PC-3 (cell line): ENCODE measurements at places on chromosomes 4 and X. TPM values are rescaled to one million over a fixed set of nuclear protein-coding genes. Genes with fewer than 3 reads are reported as not detected.

DNA sequence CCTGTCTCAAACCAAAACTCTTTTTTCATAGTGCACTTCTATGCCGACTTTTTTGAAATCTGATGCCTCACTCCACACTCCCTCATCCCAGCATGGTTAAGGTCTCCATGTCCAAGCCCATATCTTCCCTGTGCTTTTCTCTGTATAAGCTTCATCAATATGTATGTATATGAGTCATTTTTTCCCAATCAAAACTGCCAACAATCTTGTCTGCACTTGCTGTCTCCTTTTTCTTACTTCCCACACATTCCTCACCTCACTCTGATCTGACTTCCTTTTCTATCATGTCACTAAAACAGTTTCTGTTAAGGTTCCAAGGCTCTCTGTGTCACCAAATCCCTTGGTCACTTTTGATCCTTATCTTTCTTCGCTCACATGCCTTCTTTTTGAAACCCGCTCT lies 88.2 kb upstream of the GPR50 start:
- DNase-seq = no peak

DNA sequence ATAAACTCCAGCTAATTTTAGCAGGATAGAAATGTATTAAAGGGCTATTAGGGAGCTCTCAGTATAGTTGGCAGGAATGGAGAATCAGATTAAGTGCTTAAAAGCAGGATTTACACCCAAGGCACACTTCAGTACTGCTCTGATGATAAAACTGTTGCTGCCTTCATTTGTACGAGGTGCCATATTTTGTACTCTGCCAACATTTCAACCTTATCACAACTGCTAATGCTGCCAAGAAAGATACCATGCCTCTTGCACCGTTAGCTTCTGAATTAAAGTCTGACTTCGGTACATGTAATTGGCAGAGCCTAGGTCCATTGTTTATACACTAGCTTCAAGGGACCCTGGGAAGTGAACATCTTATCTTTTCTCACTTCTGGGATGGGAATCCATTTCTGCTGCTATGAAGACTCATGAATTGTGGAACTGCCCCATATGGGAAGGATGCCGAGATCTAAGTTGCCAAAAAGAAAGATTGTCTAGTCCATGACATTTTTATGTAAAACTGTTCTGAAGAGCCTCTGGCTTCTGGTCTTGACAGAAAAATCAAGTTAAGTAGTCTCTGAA lies 624.0 kb upstream of the IGFBP7 start:
- DNase-seq = no peak

DNA sequence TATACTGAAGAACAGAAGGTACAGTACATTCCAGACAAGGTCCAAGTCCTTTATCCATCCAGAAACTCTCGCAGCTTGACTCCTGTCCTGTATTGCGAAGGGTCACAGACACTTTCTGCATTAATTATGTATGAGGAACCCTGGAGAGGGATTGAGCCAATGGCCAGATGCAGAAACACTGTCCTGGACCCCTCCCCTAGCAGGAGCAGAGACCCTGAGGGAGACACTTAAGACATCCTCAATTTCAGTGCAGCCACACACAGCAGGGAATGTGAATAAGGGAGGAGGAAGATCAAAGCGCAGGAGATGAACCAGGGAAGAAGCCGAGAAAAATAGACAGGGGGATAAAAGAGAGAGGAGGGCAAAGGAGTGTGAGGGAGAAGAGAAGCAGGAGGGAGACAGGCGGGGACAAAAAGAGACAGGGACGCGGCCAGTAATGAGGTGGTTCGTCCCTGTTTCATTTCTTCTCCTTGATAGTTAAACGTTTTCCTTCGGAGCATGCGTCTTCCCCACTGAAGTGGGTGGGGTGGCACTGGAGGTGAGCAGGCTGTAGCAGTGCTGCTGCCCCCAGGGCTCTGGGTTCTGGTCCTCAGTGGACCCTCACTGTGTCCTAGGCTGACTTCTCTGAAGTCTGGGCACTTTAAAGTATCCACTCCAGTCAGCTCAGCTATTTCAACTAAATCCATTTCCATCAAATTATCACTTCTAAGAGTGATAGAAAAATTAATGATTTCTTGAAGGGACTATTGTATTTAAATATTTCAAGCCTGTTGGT lies 356.4 kb upstream of the NOCT start:
- no peak for DNase-seq

GRCh38 chrX:154734061-154734781 lies 16.7 kb downstream of the GAB3 start:
- DNase-seq = peak; percentile 43

DNA sequence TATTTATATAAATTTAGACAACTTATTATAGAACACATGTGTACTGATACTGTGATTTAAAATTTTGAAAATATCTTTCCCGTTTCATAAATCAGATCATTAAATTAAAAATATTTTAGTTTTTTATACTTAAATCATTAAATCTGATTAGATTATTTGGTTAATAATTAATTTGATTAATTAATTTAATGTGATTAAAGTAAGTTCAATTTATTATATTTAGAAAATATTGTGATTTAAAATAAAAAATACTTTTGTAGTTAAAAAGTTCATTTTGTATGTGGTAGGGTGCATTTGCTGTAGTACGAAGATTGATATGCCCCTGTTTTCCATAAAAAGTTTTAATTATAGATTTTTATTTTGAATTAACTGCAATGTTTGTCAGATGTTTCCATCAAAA lies 1323.4 kb downstream of the RAPGEF2 start:
- DNase-seq = no peak

- DNase-seq = peak; percentile 26
These were observed 5.5 kb upstream of the NR3C2 start for GRCh38 chr4:148447681-148448080.

- no peak for DNase-seq
These were observed 174.0 kb upstream of the PRPS2 start for GRCh38 chrX:12617241-12617640.

GRCh38 chr4:26058537-26058936 lies 144.5 kb downstream of the SMIM20 start:
- DNase-seq = no peak

DNA sequence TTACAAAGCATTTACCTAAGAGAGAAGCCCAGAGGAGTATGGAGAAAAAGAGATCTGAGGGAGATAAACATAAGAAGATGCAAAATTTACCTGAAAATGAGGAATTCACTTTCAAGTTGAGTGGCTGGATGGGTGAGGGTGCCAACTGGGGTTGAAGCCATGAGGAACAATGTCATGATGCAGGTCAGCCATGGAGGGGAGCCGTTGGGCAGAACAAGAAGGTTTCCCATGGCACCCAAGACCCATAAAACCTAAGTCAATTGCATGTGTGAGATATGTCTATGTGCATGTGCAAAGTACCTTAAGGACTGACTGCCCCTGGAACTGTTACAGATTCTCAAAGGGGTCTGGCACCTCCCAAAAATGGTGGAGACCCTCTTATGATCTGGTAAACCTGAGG lies 46.6 kb upstream of the PRRG1 start:
- DNase-seq = peak; percentile 52

GRCh38 chr4:22670956-22671355 lies 21.8 kb upstream of the GBA3 start:
- no peak for DNase-seq

DNA sequence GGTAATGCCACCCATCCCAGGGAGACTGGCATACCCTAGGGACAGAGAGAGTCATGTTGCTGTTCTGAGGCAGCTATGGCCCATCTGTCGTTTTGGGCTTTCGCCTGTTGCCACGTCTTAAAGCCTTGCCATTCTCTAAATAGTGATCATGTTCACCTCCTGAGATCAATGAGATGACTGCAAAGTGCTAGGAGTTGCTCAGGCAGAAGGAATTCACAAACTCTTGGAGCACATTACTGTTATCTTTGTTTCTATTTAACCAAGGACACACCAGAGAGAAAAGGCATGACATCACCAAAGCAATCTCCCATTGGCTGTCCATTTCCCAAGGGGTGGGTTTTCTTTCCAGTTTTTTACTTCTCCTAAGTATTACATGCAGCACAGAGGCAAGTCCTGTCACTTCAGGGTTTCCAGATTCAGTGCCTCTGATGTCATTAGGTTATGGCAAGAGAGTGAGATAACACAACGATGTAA lies 37.1 kb upstream of the SETD7 start:
- no peak for DNase-seq

GRCh38 chr4:80446664-80447063 lies 111.1 kb downstream of the CFAP299 start:
- peak; percentile 84 for DNase-seq

DNA sequence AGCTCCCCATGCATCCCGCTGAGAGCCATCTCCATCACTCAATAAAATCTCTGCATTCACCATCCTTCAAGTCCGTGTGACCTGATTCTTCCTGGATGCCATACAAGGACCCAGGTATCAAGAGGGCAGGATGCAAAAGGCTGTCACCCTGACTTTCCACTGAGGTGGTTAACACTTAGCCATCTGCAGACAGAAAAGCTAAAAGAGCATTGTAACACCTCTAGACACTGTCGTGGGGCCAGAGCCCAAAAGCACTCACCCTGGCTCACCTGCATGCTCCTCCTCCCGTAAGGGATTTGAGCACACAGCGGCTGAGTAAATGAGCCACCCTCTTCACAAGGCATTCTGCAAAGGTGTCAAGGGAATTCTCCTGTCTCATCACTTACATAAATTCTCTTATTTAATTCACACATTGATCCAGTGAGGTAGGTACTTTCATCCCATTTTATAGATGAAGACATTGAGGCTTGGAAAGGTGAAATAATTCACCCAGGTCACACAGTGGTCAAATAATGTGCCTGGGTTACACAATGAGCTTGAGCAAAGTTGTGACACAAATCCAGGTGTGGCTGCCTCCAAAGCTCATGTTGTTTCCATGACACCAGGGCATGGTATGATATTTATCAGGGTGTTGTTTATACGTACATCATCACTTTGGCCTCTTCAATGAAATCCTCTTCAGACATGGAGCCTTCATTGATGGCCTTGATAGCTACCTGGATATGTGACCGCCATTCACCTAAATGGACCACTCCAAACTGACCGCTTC lies 48.0 kb downstream of the TXK start:
- DNase-seq = no peak

- no peak for DNase-seq
These were observed 31.5 kb upstream of the ELF2 start for GRCh38 chr4:139208404-139208945.

GRCh38 chrX:32397562-32398216 lies 813.7 kb downstream of the DMD start:
- DNase-seq = no peak

- peak; percentile 19 for DNase-seq
These were observed 218.1 kb downstream of the TLL1 start for GRCh38 chr4:166091146-166091545.

DNA sequence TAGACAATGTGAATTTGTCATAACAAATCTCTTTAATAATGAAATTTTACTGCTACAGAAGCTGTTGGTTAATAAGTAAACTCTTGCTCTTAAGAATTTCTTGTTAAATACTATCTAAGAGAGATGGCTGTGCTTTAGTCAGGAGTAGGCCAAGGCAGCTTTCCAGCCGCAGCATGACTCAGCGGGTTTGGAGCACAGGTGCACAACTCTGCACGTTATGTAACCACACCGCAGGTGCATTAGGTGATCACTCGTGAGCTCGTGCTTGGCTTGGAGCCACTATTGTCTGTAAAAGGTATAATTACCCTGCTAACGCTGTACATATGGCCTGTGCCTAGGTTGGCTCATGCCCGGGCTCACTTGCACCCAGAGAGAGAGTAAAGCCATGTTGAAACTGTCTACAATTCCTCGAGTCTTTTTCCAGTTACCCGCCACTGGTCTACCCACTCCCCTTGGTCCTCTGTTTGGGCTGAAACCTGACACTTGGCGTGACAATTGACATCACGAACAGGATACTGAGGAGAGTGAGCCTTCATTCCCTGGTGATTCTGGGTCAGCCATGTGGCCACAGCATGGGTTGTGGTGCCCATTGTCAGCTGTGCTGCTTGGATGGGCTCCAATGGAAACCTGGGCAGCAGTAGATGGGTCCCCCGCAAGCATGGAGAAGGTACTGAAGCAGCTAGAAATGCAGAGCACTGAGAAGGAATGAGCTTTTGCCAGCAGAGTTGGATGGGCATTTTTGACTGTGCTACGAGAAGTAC lies 18.4 kb upstream of the ANAPC4 start:
- DNase-seq = peak; percentile 56

GRCh38 chrX:39336671-39337311 lies 535.5 kb downstream of the MID1IP1 start:
- no peak for DNase-seq

- peak; percentile 7 for DNase-seq
These were observed 29.6 kb downstream of the MFAP3L start for GRCh38 chr4:169996379-169997240.

GPR34 gene
- total RNA-seq = not detected in 2 replicates

ABLIM2 gene
- 3.2 and 3.6 TPM in 2 replicates for total RNA-seq

FMR1NB gene
- total RNA-seq = not detected in 2 replicates

F9 gene
- not detected in 2 replicates for total RNA-seq

HTN1 gene
- total RNA-seq = not detected in 2 replicates
